ENCODE measurements at places on chromosomes 2 and 18. TPM values are rescaled to one million over a fixed set of nuclear protein-coding genes. Genes with fewer than 3 reads are reported as not detected.

FOXD4L1 gene
- total RNA-seq, result 0.40 TPM

ATP6V1C2 gene
- total RNA-seq, result not detected

FAM237A gene
- not detected for total RNA-seq

HRH4 gene
- not detected for total RNA-seq

NOSTRIN gene
- 78.8 TPM for total RNA-seq

UGT1A5 gene
- 15.0 TPM for total RNA-seq

DNA sequence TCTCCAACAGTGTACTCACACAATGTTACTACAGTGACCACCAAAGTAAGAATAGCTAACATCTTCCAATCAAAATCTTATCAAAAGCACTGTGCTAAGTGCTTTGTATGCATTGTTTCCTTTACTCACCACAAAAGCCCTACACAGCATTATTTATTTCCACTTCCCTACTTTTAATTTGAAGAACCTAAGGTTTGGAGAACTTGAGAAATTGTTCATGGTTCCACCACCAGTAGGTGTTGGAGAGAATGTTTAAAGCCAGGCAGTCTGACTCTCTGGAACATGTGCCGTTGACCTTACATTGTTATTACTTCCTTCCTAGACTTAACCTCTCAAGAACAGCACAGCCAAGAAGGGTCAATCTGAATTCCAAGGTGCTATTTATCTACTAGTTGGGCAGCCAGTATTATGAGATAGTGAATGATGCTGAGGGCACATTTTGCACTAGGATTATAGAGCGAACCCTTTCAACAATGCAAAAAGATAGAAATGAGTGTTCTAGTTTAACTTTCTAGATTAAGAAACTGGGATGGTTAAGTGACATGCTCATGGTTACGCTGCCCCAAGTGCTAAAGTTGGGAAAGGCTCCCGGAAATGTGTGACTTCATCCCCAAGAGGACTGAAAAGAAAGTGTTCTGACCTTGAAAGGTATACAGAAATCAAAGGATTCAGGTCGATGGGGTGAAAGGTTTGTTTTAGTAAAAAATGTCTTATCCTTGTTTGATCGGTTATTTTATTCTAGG lies 55.2 kb upstream of the FAM136A start:
- DNase-seq, result no peak

GRCh38 chr2:24047703-24048033 lies 477 bp upstream of the WDCP start:
- DNase-seq, result no peak

DNA sequence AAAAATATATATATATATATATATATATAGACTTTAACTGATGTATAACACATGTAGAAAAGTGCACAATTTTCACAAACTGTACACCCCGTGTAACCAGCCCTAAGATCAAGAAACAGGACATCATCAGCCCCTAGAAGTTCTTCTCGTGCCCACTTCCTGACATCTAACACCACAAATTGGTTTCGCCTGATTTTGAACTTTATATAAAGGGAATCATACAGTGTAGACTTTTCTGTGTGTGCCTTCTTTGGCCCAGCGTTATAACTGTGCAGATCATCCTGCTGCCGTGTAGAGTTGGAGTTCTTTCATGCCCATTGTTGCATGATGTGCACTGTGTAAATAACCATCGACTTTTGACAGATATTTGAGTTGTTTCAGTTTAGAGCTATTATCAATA lies 41.0 kb downstream of the SMAD7 start:
- no peak for DNase-seq

DNA sequence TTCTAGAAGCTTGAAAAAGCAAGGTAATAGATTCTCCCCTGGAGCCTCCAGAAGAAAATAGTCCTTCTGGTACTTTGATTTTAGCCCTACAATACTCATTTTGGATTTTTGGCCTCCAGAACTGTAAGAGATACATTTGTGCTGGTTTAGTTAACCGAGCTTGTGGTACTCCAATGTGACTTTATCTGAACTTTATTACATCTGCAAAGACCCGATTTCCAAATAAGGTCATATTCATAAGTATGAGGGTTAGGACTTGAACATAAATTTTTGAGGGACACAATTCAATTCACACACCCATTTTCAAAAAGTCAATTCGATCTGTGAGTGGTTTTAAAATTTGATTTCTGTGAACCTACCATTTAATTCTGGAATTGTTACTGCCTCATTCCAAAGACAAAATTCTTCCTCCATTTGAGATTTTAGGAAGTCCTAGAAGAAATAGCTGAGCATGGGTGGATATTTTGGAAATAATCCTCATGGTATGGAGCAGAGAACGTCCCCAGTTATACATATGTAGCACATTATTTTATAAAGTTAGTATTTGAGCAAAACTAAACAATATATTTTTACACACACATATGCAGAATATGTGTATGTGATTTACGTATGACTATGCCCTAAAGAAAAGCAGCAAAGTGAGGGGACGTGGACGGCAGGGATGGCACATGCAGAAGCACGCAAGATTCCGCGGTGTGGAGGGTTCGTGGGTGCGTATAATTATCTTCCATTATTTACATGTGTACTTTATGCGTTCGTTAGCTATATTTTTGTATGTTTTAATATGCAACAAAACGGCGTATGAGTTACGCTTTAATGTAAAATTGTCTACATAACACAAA lies 905 bp upstream of the NUP35 start:
- no peak for DNase-seq

DNA sequence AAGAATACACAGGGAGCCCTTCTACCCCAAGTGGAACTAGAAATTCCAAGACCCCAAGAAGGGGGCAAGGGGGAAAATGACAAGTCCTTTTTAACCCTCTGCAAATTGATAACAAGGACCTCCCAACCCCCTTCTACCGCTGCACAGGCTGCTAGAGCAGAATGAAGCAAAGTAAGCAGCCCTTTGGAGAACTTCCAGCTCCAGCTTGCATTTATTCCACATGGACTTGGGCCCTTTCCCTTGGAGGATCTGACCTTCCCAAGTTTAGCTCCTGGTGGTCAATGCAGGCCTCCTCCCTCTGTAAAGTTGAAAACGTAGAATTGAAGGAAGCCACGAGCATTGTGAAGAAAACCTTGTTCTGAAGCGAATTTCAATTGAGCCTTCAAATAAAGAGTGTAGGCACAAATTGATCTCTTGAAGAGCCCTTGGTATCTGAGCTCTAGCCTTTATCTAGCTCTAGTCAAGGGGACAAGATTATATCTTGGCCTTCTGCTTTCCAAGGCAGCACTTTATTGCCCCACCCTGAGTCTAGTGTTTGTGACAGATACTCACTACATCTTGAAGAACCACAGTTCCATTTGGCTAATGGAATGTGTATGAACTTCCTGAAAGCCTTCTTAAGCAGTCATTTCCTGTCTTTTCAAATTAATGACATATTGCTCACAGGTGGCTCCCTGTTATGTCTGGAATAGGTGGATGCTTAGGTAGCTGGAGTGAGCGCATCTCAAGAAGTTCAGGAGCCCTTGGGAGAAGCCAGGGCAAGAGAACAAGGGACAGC lies 37.2 kb downstream of the SLC14A2 start:
- no peak for DNase-seq

- no peak for DNase-seq
Measured at GRCh38 chr18:28768791-28769768, 592.1 kb upstream of the CDH2 start.

- no peak for DNase-seq
Measured at GRCh38 chr2:64836566-64836965, 152.6 kb upstream of the SLC1A4 start.

GRCh38 chr2:68295516-68295915 lies 24.2 kb downstream of the CNRIP1 start:
- no peak for DNase-seq

- DNase-seq, result no peak
Measured at GRCh38 chr2:205033431-205033830, 488.2 kb downstream of the PARD3B start.
